NCI-H226 (cell line): ENCODE measurements at places on chromosomes 11 and 22.

DNA sequence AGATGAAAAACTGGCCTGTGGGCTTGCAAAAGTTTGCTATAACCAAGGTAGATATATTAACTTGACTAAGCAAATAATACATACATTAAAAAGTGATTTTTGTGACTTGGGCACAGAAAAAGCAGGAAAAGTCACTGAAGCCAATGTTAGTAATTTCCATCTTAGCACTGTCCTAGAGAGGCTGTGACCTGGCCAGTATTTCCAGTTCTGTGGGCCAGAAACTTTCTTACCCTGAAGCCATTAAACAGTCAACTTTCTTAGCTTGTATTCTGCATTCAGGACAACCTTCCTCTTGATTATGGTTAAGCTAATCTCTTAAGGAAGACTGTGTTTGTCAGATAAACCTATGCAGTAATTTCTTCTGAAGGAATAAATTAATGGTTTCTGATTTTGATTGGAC is 22.3 kb upstream of the SLC36A4 start:
- no peak for DNase-seq

DNA sequence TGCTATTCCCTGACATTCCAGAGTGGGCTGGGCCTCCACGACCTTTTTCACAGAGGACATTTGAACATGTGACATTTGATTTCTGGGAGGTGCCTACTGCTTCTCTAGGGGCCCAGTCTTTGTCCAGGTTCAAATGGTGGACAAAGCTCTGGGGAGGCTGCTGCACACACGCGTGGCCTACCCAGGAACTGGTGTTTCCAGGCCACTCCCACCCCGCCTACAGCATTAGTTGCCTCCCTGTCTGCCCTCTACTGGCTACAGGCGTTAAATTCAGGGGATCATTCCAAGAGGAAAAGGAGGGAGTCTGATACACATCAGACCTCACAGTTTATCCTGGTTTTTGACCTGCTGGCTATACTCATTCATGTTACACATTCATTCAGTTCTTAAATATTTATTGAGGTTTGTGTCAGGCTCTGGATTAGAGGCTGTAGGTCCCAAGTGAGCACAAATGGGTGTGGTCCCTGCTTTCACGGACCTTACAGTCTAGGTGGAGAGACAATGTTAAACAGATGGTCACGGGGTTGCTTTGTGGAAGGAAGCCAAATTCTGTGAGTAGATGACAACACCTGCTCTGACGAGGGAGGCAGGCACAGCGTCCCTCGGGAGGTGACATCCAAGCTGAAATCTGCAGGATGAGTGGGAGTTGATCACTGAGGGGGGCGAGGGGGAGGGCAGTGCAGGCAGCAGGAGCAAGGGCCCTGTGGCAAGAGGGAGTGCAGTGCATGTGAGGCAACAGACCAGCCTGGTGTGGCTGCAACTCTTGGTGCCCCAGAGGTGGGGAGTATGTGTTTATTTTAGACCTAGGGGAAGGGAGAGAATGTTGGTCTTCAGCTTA is 11.8 kb downstream of the TUB start:
- peak; percentile 60 for DNase-seq

GRCh38 chr11:27456140-27456794 is 16.3 kb downstream of the LGR4 start:
- DNase-seq: peak; percentile 65

GRCh38 chr11:7057641-7058040 is 31.2 kb upstream of the RBMXL2 start:
- no peak for DNase-seq

DNA sequence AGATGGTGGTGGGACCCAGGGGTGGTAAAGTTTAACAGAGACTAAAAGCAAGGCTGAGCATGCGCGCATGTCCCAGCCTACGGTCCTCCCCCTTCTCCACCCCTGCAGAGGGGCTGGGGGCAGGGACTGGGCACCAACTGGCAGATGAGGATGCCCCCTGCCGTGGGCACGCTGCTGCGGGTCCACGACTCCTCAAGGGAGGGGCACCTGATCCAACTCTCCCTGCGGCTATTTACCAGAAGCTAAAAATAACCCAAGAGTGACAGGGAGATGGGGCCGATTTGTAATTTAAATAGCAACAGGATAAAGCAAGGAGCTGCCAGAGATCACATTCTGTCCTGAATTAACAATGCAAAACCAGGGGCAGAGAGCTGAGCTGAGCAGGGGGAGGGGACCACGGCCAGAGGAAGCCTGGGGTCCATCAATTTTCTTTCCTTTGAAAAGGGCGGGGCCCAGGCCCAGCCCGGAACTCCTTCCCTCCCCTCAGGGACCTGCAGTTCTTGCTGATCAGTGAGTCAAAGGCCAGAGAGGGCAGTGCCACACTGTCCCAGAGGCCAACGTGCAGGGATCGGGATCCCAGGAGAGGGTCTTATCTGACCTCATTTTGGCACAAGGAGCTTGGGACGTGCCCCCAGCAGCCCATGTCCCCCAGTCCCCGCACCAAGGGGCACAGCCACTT is 8.1 kb upstream of the DGKZ start:
- DNase-seq: no peak

DNA sequence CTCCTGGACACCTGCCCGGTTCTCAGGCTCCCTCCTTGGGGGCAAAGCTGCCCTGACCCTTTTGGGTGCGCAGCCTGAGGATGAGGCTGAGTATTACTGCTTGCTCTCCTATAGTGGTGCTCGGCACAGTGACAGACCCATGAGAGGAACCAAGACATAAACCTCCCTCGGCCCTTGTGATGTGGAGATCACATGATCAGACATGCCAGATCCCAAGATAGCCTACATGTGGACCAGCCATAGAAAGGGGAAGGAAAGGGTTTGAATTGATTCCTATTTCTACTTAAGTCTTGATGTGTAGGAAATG is 125.3 kb downstream of the VPREB1 start:
- no peak for DNase-seq
